IMR-90 (cell line): ENCODE measurements at places on chromosomes 16 and 17. TPM values are rescaled to one million over a fixed set of nuclear protein-coding genes. Genes with fewer than 3 reads are reported as not detected.

- no peak for DNase-seq
- no peaks in the 10 kb centered on the region for H3K4me1 ChIP-seq
- H3K27ac ChIP-seq: no peak overlapping the region
- no peak overlapping the region for H3K4me3 ChIP-seq
- no peaks in the 10 kb centered on the region for H3K36me3 ChIP-seq
These were observed 507.0 kb downstream of the MAF start for GRCh38 chr16:79093554-79093967.

- H3K27me3 ChIP-seq: no peaks in the 10 kb centered on the region
- no peak overlapping the region for H3K4me3 ChIP-seq
- DNase-seq: no peak
- H3K4me1 ChIP-seq: peaks cover 3% of the 10 kb centered on the region; the same call in 1 of the 2 replicates
- H3K27ac ChIP-seq: no peak overlapping the region
These were observed 19.7 kb downstream of the LUC7L3 start for GRCh38 chr17:50739098-50739497.

DNA sequence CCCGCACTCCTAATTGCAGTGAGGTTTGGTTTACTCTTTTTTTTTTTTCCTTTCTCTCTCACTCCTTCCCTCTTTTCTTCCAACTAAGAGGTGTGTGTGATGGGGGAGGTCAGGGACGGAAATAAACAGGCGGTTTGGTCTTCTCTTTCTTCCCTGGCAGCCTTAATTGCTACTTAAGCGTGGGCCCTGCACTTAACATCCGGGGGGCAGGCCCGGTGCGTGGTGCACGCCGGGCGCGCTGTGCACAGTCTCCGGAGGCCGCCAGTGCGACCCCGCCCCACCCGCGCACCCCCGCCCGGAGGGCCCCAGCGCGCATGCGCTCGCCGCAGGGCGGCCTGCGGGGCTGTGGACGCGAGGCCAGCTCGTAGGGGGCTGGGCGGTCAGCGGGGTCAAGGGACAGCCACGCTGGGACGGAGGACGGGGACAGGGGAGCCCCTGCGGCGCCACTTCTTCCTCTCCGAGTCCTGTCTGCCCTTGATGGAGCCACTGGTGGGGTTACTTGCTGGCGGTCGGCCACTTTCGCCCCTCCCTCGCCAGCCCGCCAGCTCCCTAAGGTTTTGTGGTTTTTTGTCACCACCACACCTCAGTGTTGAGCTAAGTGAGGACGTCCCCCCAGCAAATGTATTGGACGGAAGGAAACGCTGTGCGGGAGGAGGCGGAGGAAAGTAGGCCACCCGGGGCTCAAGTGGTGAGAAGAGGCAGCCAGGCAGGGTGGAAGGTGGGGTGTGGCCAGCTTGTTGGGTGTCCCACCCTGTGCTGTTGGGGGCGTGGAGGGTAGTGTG is 120.9 kb downstream of the MRM1 start:
- peak overlapping the region; percentile 27 for H3K4me3 ChIP-seq
- 0 out of 2 replicates have a peak, but pooled peaks cover 1% of the 10 kb centered on the region for H3K4me1 ChIP-seq
- no peaks in the 10 kb centered on the region for H3K36me3 ChIP-seq
- no peak overlapping the region for H3K27ac ChIP-seq

GRCh38 chr17:33377837-33378595 is 84.9 kb upstream of the ASIC2 start:
- no peaks in the 10 kb centered on the region for H3K27me3 ChIP-seq
- no peaks in the 10 kb centered on the region for H3K36me3 ChIP-seq
- no peak overlapping the region for H3K27ac ChIP-seq
- no peaks in the 10 kb centered on the region for H3K4me1 ChIP-seq
- H3K4me3 ChIP-seq: no peak overlapping the region
- no peak for DNase-seq

DNA sequence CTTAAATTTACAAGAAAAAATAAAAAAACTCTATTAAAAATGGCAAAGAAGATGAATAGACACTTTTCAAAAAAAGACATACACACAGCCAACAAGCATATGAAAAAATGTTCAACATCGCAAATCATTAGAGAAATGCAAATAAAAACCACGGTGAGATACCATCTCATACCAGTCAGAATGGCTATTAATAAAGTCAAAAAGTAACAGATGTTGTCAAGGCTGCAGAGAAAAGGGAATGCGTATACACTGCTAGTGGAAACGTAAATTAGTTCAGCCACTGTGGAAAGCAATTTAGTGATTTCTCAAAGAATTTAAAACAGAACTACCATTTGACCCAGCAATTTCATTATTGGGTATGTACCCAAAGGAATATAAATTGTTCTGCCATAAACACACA is 31.4 kb downstream of the CAPNS2 start:
- H3K36me3 ChIP-seq: no peaks in the 10 kb centered on the region
- DNase-seq: no peak
- H3K27ac ChIP-seq: no peak overlapping the region
- no peak overlapping the region for H3K4me3 ChIP-seq
- H3K4me1 ChIP-seq: no peaks in the 10 kb centered on the region

DNA sequence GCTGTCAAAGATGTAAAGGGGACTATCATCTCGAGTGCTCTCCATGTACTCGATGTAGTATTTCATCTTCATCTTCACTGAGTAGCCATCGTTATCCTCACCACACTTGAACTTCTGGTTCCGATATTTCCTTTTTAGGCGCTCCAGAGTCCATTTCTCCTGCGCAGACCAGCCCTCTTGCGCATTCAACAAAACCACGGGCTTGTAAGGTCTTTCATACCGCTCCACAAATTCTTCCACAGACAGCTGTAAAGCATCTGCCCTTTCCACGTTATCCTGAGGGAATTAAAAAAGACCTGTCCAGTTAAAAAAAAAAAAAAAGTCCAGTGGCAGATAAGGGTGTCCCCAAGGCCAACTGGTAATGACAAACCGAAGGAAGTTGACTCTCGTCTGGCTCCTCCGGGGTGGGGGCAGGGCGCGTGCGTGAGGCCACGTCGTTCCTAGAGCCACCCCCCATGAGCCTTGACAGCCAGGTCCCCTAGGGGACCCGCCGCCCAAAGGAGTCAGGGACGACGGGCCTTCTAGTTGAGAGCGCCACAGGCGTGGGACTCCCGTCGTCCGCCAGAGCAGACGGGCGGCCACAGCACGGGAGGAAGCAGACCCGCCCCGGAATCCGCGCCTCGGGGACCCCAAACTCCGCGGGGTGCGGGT is 701 bp downstream of the JMJD6 start:
- peak; percentile 40 for DNase-seq
- peak overlapping the region; percentile 81 for H3K4me3 ChIP-seq
- peak overlapping the region; percentile 93 for H3K27ac ChIP-seq
- H3K4me1 ChIP-seq: peaks cover 6% of the 10 kb centered on the region

GRCh38 chr17:29212681-29213121 is 32.5 kb upstream of the MYO18A start:
- no peak overlapping the region for H3K4me3 ChIP-seq
- H3K4me1 ChIP-seq: peaks cover 2% of the 10 kb centered on the region; the same call in 1 of the 2 replicates
- H3K36me3 ChIP-seq: no peaks in the 10 kb centered on the region
- no peak overlapping the region for H3K27ac ChIP-seq
- peak; percentile 6 for DNase-seq

GRCh38 chr17:77462090-77462489 is 321.3 kb downstream of the SEC14L1 start:
- no peak for DNase-seq
- H3K4me1 ChIP-seq: peaks cover 46% of the 10 kb centered on the region
- peaks cover 8% of the 10 kb centered on the region for H3K36me3 ChIP-seq
- H3K4me3 ChIP-seq: no peak overlapping the region

GRCh38 chr17:78324391-78325075 is 35.3 kb downstream of the SOCS3 start:
- no peak overlapping the region for H3K4me3 ChIP-seq
- H3K4me1 ChIP-seq: peaks cover 38% of the 10 kb centered on the region
- DNase-seq: peak; percentile 89
- peak overlapping the region; percentile 94 for H3K27ac ChIP-seq
- H3K36me3 ChIP-seq: no peaks in the 10 kb centered on the region

DNA sequence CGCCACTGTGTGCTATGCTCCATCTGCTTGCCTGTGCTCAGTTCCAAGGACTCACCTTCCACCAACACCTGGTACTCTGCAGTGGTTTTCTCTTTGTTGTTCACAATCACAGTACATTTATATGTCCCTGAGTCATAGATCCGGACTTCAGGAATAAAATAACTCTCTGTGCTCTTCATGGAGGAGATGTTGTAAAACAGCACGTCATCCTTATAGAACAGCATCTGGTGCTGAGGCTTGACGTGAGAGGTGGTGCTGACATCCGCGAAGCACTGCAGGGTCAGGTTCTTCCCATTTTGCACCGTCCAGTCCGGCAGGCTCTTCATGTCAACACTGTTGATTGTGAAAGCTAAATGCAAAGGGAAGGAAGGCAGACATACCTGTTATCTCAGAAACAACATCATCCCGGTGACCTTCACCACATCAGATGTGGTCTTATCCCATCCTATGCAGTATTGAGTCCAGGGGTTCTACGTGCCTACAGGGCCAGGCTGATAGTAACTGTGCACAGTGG is 12.8 kb downstream of the PECAM1 start:
- no peak overlapping the region for H3K27ac ChIP-seq
- H3K4me1 ChIP-seq: no peaks in the 10 kb centered on the region; the same call in 1 of the 2 replicates
- DNase-seq: peak; percentile 60
- no peak overlapping the region for H3K4me3 ChIP-seq
- no peaks in the 10 kb centered on the region for H3K36me3 ChIP-seq
- peaks cover 20% of the 10 kb centered on the region for H3K27me3 ChIP-seq

- peaks cover 26% of the 10 kb centered on the region for H3K4me1 ChIP-seq
- no peaks in the 10 kb centered on the region for H3K27me3 ChIP-seq
- DNase-seq: peak; percentile 88
- no peak overlapping the region for H3K4me3 ChIP-seq
- H3K27ac ChIP-seq: peak overlapping the region; percentile 61
These were observed 170.4 kb downstream of the ZFHX3 start for GRCh38 chr16:72877374-72878028.

DNA sequence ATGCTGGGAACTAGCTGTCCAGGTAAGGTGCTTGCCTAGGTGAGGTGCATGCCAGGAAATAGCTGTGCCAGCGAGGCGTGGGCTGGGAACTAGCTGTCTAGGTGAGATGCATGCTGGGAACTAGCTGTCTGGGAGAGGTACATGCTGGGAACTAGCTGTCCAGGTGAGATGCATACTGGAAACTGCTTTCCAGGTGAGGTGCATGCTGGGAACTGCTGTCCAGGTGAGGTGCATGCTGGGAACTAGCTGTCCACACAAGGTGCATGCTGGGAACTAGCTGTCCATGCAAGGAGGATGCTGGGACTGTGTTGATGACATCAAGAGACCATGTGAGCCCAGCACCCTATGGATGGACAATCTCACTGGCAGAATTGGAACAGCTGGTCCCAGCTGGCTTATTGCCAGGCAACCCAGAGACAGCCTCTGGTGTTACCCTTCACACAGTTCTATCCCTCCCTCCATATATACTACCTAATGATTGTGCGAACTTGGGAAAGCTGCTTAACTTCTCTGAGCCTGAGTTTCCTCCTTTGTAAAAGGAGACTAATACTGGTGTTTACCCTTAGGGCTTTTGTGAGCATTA is 479.9 kb upstream of the RBFOX1 start:
- DNase-seq: no peak
- no peak overlapping the region for H3K4me3 ChIP-seq
- H3K4me1 ChIP-seq: no peaks in the 10 kb centered on the region
- H3K36me3 ChIP-seq: no peaks in the 10 kb centered on the region
- H3K27ac ChIP-seq: no peak overlapping the region

- H3K27me3 ChIP-seq: no peaks in the 10 kb centered on the region
- DNase-seq: peak; percentile 8
- no peak overlapping the region for H3K27ac ChIP-seq
- H3K4me3 ChIP-seq: no peak overlapping the region
These were observed 93.4 kb downstream of the NCOR1 start for GRCh38 chr17:16121915-16122314.

GRCh38 chr17:42212382-42212781 is 18.1 kb upstream of the GHDC start:
- DNase-seq: no peak
- no peaks in the 10 kb centered on the region for H3K4me1 ChIP-seq
- no peak overlapping the region for H3K27ac ChIP-seq
- H3K4me3 ChIP-seq: no peak overlapping the region

DNA sequence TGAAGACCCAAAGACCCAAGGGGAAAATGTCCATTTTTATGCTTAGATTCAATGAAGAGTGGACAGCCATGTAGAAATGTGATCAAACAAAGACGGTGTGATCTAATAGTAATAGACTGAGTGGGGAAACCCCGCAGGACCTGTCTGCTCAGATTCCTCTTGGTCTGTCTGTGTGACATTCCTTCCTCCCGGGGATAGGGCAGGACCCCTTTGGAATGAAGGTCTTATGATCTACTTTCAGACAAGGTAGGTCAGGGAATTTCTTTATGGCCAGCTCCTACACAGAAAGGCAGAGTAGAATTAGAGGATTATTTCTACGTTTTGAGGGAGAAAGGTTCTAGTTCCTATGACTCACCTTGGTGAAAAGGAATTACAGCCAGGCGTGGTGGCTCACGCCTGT is 267.6 kb downstream of the STX8 start:
- no peaks in the 10 kb centered on the region; the same call in none of the 2 replicates for H3K4me1 ChIP-seq
- no peaks in the 10 kb centered on the region for H3K36me3 ChIP-seq
- no peak overlapping the region for H3K4me3 ChIP-seq

GRCh38 chr16:25107466-25107792 is 4.1 kb upstream of the LCMT1 start:
- peaks cover 5% of the 10 kb centered on the region for H3K4me1 ChIP-seq
- no peak overlapping the region for H3K4me3 ChIP-seq
- no peaks in the 10 kb centered on the region for H3K36me3 ChIP-seq
- no peaks in the 10 kb centered on the region for H3K27me3 ChIP-seq
- no peak for DNase-seq

DNA sequence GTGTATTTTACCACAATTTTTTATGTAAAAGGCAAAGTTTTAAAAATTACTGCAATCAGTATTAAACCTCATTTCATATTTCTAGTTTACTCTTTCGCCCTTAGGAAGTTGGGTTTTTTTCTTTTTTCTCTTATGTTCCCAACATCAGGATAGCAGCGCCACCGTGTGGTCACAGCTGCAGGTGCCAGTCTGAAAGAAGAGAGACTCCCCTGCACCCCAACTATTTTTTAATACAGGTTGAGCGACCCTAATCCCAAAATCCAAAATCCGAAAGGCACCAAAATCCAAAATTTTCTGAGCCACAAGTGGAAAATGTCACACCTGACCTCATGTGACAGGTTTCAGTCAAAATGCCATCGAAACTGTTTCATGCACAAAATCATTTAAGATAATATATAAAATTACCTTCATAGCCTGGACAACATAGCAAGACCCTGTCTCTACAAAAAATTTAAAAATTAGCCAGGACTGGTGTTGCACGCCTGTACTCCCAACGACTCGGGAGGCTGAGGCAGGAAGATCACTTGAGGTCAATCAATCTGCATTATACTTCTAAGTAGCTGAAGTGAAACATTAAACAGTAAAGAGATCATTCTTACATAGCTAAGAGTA is 21.8 kb upstream of the ASGR2 start:
- no peak overlapping the region for H3K27ac ChIP-seq
- no peak overlapping the region for H3K4me3 ChIP-seq
- peak; percentile 69 for DNase-seq
- no peaks in the 10 kb centered on the region for H3K36me3 ChIP-seq
- peaks cover 47% of the 10 kb centered on the region for H3K27me3 ChIP-seq

PLK1 gene
- 19.4 and 20.0 TPM in 2 replicates for total RNA-seq

WSCD1 gene
- under 0.01 TPM in 1 of 2 replicates, not detected in the other for total RNA-seq

ZG16 gene
- total RNA-seq: not detected in 2 replicates

KIF2B gene
- total RNA-seq: not detected in 2 replicates

CLEC3A gene
- total RNA-seq: not detected in 2 replicates

ABCC12 gene
- total RNA-seq: under 0.01 TPM in 2 replicates

PLLP gene
- total RNA-seq: not detected in 2 replicates

MRPS34 gene
- total RNA-seq: 68.5 and 73.3 TPM in 2 replicates

KRTAP9-4 gene
- not detected in 2 replicates for total RNA-seq

KRT40 gene
- total RNA-seq: not detected in 2 replicates
